Right lung (tissue), 10 donors: ENCODE measurements at places on chromosomes 1 and 21.

- no peak for DNase-seq
These were observed 244.2 kb upstream of the JUN start for GRCh38 chr1:59028048-59028447.

GRCh38 chr1:174795806-174796205, 203.9 kb upstream of the CACYBP start:
- DNase-seq, result no peak

DNA sequence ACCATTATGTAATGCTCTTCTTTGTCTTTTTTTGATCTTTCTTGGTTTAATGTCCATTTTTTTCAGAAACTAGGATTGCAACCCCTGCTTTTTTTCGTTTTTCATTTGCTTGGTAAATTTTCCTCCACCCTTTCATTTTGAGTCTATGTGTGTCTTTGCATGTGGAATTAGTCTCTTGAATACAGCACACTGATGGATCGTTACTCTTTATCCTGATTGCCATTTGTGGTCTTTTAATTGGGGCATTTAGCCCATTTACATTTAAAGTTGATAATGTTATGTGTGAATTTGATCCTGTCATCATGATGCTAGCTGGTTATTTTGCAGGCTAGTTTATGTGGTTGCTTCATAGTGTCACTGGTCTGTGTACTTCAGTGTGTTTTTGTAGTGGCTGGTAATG, 75.6 kb upstream of the ETV3 start:
- DNase-seq, result no peak

- no peak for DNase-seq
These were observed 2.7 kb downstream of the GRHL3 start for GRCh38 chr1:24321697-24322469.

- DNase-seq, result no peak
These were observed 15.4 kb downstream of the POLR3GL start for GRCh38 chr1:145979746-145980456.

DNA sequence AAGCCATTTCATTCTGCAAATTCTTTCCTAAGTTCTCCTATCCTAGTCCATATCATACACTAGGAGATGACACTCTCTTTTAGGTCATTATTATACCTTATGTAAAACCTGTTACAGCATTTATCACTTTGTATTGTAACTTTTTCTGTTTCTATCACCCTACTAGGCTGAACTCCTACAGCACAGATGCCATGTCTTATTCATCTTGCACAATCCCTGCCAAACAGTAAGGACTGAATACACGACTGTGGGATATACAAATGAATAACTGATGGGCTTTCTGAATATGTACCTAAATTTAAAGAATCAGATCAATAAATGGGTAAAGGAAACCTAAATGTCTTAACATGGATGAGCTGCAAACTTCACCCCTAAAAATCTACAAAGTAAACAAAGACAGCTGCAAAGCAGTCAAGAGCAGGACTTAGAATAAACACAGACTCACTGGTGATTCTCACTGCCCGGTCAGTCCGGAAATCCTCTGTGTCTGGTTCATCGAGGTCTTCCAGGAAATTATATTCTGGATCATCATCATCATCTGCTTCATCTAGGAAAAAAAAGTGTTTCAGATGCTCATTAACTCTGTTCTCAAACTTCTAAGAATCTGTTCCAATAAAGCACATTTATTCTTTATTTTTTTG, 62.3 kb downstream of the GON4L start:
- peak; percentile 8 for DNase-seq

- DNase-seq, result no peak
These were observed 94.6 kb downstream of the ZC3H11B start for GRCh38 chr1:219518168-219518906.
